ENCODE measurements at places on chromosomes 2 and 18.

GRCh38 chr2:199704358-199705238 is 146.4 kb downstream of the FTCDNL1 start:
- peak; percentile 76 for DNase-seq

- DNase-seq = no peak
Measured at GRCh38 chr2:151770995-151771394, 36.7 kb upstream of the NEB start.

DNA sequence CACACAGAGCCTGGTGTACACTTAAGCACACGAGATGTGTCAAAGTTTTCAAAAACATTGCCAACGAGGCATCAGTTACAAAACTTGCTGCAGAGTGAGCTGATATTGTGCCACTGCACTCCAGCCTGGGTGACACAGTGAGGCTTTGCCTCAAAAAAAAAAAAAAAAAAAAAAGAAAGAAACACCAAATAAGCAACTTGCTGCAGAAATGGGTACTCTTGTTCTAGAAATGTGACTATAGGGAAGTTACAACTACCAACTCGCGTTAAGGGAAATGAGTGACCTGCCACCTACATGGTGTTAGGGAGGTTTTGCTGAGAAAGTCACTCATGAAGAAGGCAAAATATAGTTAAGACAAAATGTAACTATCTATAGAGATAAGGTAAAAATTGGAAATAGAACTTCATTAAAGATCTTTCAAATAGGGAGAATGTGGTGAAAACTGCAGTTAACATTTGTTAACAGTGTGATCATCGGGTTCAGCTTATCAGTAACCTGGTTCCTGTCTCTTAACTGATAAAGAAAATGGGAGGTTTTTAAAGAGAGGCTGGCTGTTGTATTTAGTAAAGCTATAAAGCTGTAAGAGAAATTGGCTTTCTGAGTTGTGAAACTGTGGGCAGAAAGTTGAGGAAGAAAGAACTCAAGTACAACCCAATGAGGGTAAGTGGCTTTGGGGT is at the start of gene IL1RL1:
IL1RL1 (plus strand) TSS at position 600 of the 677 bp plus-strand sequence. CDS start 26,702 bp downstream, outside the sequence.
- peak; percentile 2 for DNase-seq

DNA sequence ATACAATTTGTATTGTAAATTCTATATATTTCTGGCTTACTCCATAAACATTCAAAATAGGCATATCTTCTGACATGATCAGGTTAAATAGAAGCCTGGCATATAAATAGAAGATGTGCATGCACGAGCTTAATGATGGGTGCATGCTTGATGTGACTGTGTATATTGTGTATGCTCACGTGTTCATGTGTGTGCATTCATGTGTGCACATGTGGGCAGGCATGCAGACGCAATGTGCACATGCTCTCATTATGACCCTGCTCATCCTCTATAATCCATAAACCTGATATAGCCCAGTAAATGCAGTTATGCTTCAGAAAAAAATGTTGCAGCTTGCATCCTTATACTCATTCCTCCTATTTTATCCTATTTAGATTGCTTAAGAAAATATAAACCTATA is 29.2 kb downstream of the RAB27B start:
- no peak for DNase-seq

- no peak for DNase-seq
Measured at GRCh38 chr2:75892490-75892889, 181.8 kb upstream of the GCFC2 start.

Data from AML-193 (cell line).